ENCODE measurements at places on chromosomes 3 and 15.

GRCh38 chr3:182904164-182904563 is 76.2 kb downstream of the DCUN1D1 start:
- no peak for DNase-seq

DNA sequence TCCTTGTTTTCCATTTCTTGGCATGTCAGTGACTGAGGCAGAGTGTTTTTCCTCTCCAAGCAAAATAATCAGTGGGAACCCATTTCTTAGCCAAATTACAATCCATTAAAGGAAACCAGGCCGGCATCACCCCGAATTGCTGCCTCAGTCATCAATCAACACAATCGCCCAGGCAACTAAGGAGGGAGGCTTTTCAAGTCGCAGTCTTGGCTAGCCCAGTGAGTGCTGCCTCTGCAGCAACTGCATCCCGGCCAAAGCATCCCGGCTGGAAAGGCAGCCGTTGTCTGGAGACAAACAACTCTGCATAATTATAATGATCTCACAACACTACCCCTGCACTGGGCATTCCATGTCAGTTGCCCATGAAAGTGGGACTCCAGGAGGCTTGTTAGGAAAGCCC is 213.5 kb upstream of the PRICKLE2 start:
- DNase-seq, result no peak

GRCh38 chr3:8557298-8557697 is 55.7 kb downstream of the LMCD1 start:
- DNase-seq, result no peak

DNA sequence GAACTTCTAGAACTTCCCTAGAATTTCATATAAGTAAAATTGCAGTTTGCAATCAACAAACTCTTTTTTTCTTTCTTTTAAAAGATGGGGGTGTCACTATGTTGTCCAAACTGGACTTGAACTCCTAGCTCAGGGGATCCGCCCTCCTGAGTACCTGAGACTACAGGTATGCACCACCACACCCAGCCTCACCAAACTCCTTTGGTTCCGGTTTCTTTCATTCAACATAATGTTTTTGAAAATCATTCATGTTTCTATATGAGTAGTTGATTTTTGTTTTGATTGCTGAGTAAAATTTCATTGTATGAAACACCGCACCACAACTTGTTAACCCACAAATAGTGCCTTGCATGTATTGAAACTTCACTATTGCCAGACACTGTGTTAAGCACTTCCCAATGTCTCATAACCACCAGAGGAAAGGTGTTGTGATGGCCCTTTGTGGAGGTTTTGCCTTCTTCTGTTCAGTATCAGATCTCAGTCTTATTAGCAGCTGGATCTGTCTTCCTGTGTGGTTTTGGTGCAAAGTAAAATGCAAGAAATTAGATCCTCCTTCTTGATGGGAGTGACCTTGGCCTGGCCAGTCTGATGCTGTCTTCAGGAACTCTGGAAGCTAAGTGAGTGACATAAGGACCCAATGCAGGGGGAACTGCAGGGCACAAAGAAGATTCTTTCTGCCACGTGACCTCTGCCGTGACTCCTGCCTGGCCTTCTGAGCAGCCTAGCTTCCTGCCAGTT is 78.8 kb upstream of the UBE2E1 start:
- DNase-seq, result no peak

- peak; percentile 76 for DNase-seq
Observed at GRCh38 chr3:115512565-115513415, 110.5 kb upstream of the GAP43 start.

GRCh38 chr15:59259137-59259943 is 52.7 kb downstream of the LDHAL6B start:
- no peak for DNase-seq

DNA sequence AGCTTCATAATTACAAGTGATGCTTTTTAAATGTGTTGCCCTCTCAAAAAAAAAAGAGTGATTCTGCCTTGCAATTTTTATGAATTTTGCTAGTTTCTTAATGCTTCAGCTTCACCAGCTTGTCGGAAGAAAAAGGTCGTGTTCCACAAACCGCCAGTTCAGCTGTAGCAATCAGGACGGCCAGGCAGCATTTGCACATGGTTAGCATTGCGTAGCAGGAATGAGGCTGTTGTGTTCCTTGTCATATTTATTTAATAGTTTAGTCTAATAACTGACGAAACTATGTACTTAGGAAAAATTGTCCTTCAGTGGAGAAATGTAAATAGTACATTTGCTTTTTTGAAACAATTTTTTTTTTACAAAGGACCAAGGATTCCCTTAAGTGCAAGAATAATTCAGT is 64.9 kb upstream of the SELENOK start:
- DNase-seq, result no peak

DNA sequence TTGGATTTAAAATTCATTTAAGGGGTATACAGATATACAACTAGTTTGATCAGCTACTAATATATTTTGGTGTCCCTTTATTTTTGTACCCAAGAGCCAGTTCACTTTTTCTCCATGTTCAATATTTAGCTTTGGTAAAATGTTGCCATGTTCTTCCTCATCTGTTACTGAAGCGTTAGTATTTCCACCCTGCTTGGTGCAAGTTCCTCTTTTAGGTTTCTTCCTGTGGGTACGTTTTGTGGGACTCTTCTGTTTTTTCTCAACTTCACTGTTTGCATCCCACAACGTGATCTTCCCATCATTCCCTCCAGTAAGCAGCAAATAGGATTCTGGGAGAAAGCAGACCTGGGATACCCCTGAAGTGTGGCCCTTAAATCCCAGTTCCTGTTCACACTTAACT is 14.1 kb downstream of the WDR53 start:
- no peak for DNase-seq

GRCh38 chr3:129628169-129628522 is 21.7 kb upstream of the PLXND1 start:
- no peak for DNase-seq

DNA sequence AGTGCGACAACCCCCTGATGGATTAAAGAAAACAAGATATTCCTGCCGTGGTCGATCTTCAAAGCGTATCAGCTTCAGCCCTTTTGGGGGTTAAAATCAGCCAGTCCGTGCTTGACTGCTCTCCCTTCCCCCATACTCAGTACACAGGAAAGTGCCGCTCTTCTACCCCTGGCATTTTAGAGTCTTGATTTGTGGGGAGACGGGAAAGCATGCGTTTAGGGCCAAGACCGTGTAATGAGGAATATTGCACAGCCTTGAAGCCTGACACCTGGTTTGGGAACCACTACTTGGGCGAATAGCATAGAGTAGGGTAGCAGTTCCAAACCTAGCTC is 540 bp upstream of the EDC3 start:
- DNase-seq, result no peak

GRCh38 chr15:63296195-63296594 is 18.8 kb downstream of the APH1B start:
- DNase-seq, result no peak

DNA sequence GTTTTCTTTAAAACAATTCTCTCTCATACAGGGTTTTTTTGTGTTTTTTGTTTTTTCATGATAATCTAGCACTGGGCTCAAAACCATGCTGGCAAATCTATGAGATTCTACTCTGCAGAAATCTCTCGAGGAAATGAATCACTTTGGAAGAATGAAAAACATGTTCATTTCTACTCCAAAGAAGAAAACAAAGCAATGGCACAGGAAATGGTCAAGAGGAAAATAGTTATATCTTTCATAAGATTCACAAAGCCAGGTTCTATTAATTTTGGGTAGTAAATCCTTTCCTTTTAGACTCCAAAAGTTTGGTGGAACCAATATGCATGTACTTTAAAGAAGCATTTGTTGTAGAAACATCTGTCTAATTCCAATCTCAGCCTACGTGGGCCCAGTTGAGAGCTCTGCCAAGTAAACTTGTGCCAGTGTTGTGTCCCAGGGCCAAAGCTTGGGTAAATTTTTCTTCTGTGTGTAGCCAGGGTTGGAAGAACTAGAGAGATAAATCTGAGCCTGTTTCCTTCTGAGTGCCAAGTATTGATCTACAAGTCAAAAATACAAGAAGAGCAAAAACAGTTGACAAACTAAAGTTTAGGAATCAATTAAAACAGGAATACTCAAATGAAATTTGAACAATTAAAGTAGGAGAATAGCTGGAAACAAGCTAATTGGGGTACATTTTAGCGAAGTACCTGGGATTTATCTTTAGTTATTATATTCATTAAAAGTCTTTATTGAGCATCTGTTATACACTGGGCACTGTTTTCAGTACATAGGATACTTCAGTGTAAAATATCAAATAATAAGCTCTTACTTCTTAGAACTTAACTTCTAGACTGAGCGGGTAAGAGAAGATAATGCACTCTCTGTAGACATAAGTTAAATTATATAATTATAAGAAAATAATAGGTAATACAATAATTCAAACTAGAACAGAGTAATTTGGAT is 657.5 kb upstream of the NECTIN3 start:
- DNase-seq, result no peak

DNA sequence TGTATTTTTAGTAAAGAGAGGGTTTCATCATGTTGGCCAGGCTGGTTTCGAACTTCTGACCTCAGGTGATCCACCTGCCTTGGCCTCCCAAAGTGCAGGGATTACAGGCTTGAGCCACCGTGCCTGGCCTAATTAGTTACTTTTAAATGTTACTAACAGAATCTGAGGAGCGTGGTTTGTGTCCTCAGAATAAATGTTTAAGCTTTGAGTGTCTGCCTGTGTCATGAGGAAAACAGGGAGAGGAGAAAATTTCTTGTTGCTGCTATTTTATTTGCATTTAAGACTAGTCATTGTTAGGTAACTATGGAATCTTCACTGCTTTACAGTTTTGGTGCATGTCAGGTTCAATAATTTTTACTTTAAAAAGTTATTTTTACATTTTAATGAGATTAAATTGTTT is 68.8 kb downstream of the TCF12 start:
- no peak for DNase-seq
